ENCODE measurements at places on chromosomes 13 and 19.

- DNase-seq = no peak
Observed at GRCh38 chr19:4916292-4917082, 7.2 kb downstream of the UHRF1 start.

DNA sequence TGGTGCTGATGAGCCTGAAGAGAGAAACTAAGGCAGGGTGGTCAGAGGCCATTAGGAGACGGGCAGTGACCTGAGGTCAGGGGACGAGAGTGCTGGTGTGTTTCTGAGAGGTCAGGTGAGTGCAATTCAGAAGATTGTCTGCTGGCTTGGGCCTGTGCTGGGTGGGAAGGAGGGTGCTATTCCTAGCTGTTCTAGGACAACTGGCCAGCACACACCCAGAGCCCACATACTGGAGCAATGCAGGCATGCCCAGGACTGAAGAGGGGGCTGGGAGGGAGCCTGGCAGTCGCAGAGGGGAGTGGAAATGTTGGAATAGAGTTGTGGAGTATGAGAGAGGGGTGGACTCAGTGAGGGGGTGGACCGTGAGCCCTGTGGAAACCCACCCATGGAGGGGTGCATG is 16.5 kb downstream of the ARHGEF7 start:
- no peak for DNase-seq

GRCh38 chr19:16355293-16356043 is 30.8 kb downstream of the KLF2 start:
- no peak for DNase-seq

DNA sequence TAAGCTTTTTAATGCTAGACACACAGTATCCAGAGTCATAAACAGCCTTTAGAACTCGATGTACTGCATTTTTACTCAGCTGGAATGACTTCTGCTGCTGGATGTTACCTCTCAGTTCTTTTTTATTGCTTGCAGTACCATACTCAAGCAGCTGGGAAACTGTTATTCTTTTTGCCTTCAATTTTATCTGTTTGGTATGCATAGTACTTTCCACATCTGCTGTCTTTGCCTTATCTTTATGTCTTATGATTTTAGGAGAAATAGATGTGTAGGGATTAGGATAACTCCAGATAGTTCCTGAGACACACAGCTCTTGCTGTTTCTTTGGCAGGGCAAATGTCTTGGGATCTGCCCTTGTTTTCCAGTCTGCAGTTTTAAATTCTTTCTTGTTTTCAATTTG is 31.5 kb downstream of the TEX30 start:
- DNase-seq = no peak

DNA sequence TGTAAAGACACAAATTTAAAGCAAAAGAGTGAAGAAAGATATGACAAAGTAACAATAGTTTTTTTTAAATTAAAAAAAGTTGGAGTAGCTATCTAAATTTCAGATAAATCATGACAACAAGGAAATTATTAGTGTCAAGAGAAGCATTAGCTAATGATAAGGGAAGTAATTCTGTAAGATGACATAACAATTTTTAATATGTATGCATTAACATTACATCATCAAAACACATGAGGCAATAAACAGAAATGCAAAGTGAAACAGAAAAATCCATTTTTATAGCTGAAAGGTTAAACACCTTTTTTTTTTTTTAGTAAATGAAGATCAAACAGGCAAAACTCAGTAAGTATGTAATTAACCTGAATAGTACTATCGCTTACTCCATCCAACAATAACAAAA is 804.9 kb upstream of the PRR20A start:
- DNase-seq = no peak

DNA sequence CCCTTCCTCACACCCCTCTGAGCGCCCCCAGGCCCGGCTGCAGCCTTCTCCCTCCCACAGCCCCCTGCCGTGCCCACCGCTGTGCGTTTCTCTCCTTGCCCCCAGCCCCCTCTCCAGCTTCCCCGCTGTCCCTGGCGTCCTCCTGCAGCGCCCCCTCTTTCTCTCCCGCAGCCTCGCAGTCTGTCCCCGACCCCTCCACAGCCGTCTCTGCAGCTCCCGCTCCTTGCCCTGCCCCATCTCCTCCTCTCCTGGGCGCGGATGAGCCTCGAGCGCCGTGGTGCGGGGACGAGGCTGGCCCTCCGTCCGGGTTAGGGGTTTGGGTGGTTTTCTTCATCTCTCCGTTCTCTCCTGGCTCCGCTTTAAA is 1.1 kb downstream of the KMT5C start:
- DNase-seq = no peak
